CD4-positive, alpha-beta T cell treated with Interferon gamma for 1 hour (primary cell): ENCODE measurements at places on chromosomes 5 and 9.
A peak's percentile ranks its signal among the peaks of the same experiment; 100 is the strongest.

GRCh38 chr5:2534251-2534650 is 217.2 kb downstream of the IRX2 start:
- no peak for DNase-seq

GRCh38 chr5:83473346-83474160 is 2.0 kb downstream of the VCAN start:
- DNase-seq, result peak; percentile 59

GRCh38 chr5:18497089-18497488 is 862.8 kb downstream of the TAF11L14 start:
- DNase-seq, result no peak

DNA sequence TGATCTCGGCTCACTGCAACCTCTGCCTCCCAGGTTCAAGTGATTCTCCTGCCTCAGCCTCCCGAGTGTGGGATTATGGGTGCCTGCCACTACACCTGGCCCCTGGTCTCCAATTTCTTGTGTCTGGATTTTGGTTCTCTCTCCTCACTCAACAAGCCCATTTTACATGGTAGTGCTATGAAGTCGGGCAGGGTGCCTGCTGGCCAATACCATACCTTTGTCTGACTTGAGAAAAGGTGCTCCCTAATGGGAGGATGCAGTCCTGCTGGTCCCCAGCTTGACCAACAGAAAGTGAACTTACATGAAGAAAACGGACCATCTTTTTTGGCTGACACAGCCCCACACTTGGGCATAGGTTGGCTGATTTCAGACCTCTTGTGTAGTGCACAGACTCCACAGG is 21.6 kb upstream of the PTGS1 start:
- no peak for DNase-seq

DNA sequence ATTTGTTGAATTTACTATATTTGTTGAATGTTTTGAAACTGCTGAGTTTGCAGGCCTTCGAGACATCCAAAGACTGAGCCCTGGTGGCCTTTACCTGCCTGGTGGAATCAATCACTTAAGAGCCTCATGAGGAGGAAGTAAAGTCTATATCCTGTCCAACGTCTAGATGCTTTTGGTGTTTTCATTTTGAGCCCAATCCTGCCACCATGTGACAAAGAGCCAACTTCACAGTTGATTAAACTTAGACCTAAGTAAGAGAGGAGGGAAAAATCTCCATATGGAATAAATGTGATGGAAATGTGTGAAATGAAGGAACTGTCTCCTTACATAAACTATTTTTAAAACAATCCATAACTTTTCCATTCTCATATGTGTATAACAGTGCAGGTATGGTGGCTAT is 220.1 kb downstream of the PRR16 start:
- DNase-seq, result no peak

- no peak for DNase-seq
Measured at GRCh38 chr5:31556461-31556860, 24.4 kb downstream of the C5orf22 start.

DNA sequence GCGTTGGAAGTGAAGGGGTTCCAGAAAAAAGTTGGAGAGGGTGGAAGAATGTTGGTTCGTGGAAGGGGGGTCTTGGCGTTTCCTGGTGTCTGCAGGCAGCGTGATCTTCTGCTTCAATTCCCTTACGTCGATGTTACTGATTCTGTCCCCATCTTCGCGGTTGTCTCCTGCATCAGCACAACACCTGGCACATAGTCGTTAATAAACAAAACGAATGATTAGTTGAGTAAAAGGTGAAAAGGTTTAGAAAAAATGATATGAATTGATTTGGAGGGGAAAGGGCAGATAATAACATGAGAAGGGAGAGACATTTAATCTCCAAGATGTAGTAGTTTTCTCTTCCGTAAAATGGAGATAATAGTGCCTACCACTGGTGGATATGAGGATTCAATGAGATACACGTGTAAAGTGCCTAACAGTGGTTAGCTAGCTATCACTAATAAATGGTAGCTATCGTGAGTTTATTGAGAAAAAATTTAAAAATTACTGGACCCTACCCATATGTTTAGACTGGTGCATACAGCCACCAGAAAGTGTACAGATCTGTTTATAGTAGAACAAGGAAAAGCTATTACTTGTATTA is 556 bp downstream of the MTREX start:
- no peak for DNase-seq

GRCh38 chr5:151219789-151220188 is 4.1 kb downstream of the CCDC69 start:
- no peak for DNase-seq

GRCh38 chr9:35272989-35273388 is 111.2 kb downstream of the UNC13B start:
- no peak for DNase-seq

DNA sequence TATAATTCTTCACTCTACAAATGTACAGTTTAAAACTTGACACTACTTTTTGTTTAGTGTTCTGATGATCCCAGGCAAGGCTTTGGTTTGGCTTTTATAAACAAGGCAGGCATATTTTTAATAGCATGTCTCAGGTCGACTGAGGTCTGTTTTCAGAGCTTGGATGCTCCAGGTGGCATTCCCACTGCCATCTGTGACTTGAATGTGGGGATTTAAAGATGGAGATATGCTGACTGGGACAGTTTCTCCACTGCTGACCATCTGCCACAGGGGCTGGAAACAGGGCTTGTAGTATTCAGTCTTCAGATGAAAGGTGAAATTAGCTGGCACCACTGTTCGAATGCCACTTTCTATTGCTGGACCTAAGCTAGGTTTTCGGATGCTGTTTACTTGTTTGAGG is 1266.2 kb upstream of the CDH18 start:
- DNase-seq, result no peak

DNA sequence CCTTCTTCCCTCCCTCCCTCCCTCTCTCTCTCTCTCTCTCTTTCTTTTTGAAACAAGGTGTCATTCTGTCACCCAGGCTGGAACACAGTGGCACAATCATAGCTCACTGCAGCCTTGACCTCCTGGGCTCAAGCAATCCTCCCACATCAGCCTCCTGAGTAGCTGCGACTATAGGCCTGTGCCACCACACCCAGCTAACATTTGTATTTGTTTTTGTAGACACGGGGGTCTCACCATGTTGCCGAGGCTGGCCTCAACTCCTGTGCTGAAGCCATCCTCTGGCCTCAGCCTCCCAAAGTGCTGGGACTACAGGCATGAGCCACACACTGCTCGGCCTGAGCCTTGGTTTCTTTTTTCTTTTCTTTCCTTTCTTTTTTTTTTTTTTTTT is 45.8 kb downstream of the PLPP7 start:
- no peak for DNase-seq

DNA sequence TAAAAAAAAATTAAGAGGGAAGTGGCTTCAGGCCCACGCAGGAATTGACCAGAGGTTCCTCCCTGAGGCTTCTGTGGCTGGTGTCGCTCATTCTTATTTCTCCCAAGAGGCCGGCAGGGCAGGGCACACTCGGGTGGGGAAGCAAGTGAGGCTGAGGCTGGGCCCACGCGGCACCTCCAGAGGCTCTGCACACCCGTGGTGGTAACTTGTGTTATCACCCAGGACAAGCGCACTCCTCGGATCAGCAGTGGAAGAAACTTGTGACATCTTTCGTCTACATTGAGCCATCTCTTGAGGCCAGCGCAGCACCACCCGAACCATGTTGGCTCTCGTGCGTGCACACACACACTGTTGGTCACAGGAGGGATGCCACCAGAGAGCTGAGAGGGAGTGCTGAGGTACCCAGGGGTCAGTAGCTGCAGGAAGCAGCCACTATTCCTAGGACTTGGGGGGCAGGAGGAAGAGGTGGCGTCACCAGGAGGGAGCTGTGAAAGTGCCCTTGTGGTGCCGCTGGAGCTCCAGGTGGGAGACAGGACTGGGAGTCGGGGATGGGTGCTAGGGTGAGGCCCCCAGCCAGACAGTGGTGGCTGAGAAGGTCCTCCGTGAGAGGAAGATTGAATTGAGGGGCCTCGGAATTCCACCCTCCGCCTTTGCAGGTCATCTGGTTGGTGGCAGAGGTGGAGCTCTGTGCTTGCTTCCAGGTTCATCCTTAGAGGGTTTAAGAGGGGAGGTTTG is 6.4 kb downstream of the NDUFS6 start:
- DNase-seq, result no peak
